ENCODE measurements at places on chromosomes 12 and 14. TPM values are rescaled to one million over a fixed set of nuclear protein-coding genes. Genes with fewer than 3 reads are reported as not detected.

The LYZ gene
- total RNA-seq, result 0.37 TPM

The DDX24 gene
- 257 TPM for total RNA-seq

DNA sequence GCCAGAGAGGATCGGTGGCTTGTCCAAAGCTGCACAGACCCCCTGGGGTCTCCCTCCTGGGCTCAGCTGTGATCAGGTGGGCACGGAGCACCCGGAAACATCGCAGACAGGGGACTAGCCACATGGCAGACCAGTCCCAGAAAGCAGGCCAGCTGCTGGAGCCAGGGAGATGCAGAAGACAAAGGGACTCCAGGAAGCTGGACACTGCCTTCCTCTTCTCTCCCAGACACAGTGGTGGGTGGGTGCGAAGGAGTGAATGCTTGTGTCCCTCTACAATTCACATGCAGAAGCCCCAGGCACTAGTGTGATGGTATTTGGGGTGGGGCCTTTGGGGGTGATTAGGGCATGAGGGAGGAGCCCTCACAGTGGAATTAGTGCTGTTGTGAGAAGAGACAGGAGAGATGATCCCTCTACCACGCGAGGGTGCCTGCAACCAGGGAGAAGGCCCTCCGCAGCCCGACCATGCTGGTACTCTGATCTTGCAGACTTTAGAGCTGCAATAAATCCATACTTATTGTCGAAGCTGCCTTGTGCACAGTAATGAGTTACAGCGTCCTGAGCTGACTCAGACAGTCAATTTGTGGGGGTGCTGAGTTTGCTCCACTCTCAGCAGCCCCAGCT, 95.2 kb downstream of the CALM1 start:
- no peak for DNase-seq

GRCh38 chr12:50211392-50212070, 44.4 kb upstream of the CERS5 start:
- no peak for DNase-seq

GRCh38 chr12:65620046-65620445, 204.2 kb upstream of the HMGA2 start:
- DNase-seq, result no peak

- no peak for DNase-seq
Observed at GRCh38 chr14:64465831-64466554, 694 bp downstream of the AKAP5 start.

DNA sequence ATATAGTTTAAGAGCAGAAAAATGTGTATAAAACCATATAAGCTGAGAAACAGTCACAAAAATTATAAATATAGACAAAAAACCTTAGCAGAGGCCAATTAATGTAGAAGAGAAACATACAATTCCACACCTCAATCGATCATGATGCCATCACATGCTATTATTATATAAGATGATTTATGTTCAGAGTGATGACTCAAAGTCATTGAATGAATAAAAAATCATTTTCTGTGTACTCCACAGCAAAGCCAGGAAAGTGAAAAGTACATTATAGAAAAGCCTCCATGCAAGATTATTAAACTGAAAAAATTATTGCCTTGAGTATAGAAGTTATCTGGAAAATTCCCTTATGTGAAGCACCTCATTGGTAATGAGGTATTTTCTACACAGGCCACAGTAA, 229.2 kb upstream of the PPFIA2 start:
- DNase-seq, result no peak

DNA sequence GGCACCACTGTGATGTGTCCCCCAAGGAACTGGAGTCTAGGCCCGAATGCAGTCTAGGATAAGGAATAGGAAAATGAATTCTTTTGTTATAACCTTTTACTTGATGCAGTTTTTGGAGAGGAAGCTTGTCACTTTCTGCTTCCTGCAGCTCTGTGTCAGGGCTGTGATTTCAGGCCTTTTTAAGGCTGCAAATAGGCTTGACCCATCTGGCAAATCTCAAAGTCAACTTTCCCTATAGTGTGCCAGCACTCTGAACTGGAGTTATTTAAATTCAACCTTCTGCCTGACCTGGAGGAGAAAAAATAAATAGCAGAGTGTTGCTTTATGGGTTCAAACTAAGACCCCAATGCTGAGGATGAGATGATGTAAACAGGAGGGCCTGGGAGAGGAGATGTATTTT, 51.8 kb upstream of the CEP83 start:
- no peak for DNase-seq

- no peak for DNase-seq
Observed at GRCh38 chr12:47834199-47834903, 14.6 kb upstream of the HDAC7 start.
